Anterior cingulate cortex (tissue), 58 donors: ENCODE measurements at places on chromosomes 7 and 10.

- no peak for DNase-seq
Measured at GRCh38 chr7:25864943-25865751, 286.9 kb upstream of the NFE2L3 start.

DNA sequence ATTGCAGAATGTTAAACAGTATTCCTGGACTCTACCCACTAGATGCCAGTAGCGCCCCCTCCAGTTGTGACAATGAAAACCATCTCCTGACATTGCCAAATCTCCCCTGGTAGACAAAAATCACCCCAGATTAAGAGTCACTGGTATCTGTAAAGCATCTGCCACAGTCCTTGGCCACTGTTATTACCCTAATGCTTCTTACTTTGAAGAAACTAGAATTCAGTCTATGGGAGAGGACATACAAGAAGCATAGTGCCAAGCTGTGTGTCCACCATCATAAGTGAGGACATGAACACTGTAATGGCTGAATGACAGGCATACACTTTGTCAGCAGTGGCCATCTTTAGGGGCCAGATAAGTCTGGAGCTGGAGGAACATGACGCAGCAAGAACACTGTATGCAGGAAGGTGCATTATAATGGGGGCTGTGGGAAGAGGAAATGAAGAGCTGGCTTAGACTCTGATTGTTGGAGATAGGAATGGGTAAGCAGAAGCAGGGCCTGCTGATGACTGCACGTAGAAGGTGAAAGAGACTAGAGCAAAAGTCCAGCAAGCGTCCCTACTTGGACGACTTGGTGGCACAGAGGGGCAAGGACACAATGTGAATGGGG, 32.5 kb downstream of the CBX3 start:
- no peak for DNase-seq

- no peak for DNase-seq
Measured at GRCh38 chr7:148230296-148230695, 360.3 kb upstream of the C7orf33 start.

GRCh38 chr10:21584834-21585530, 51.0 kb downstream of the MLLT10 start:
- no peak for DNase-seq

GRCh38 chr7:13259930-13260329, 572.5 kb downstream of the ARL4A start:
- no peak for DNase-seq

- DNase-seq, result no peak
Measured at GRCh38 chr7:114784746-114785145, 137.1 kb upstream of the MDFIC start.

- DNase-seq, result peak; percentile 38
Measured at GRCh38 chr7:87219545-87220025, at the start of gene TMEM243. Gene TMEM243, minus strand, starts transcription at chr7:87219732. Its CDS starts 229 bp downstream, at chr7:87219503.

GRCh38 chr7:131933751-131934289, 377.4 kb upstream of the PODXL start:
- no peak for DNase-seq

DNA sequence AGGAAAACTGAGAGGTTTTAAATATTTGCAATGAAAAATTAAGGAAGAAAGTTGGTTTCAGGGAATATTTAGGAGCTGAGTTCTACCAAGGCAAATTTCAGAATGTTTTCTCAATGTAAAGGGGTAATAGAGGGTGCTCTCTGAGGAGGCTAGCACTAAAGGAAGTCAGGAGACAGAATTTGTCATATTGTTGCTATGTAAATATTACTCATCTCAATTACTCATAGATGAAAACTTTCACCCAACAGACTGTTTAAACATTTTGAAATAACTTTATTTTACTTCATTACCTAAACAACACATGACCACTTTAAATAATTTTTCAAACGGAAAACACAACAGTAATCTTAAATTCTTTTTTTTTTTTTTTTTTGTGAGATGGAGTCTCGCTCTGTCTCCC, 274.8 kb upstream of the NRG3 start:
- no peak for DNase-seq

DNA sequence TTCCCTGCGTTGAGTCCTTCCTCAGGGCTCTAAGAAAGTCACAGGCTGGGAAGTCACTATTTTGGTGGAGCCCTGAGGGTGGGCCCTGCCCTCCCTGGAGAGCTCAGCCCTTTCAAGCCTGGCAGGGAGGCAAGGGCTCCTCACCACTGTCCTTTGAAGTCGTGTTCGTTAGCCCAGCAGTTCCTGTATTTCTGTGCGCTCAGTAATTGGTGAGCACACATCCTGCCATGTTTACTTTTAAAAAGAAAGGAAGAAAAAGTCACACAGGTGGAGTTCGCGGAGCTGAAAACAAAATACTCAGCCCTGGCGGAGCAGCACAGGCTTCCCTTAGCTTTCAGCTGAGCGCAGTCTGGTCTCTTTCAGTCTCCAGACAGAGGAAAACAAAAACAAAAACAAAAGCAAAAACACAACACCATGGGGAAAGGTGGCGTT, 37.1 kb downstream of the PRKCQ start:
- DNase-seq, result no peak

DNA sequence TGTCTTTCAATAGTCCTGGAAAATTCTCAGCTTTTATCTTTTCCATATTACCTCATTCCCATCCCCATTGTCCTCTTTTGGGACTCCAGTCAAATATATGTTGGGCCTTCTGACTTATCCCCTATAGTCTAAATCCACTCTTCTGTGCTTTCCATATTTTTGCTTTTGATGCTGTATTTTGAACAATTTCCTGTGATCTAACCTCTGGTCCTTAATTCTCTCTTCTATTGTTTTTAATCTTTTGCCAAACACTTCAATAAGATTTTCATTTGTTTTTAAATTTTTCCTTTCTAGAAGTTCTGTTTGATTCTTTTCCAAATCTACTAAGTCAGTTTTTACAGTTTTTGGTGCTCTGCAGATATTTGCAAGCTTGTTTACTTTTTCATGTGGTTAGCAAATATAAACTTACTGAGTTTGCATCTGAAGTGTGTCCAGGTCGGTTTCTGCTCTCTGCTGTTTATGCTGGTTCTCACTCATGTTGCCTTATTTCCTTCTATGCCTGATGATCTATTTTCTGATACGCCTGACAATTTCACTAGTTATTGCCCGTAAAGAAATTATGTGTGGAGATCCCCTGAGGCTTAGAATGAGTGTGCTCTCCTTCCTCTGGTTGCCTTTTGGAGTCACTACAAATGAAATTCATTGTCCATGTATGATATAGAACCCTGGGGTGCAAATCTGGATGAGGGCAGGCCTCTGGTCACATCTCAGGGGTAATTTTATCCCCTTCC, 110.4 kb downstream of the RBM20 start:
- no peak for DNase-seq
